ENCODE measurements at places on chromosomes 2 and 18.

GRCh38 chr2:73897934-73898333 lies 5.1 kb downstream of the ACTG2 start:
- DNase-seq = no peak

GRCh38 chr2:8822218-8822617 lies 15.2 kb downstream of the KIDINS220 start:
- no peak for DNase-seq

- DNase-seq = no peak
These were observed 28.9 kb downstream of the LPIN2 start for GRCh38 chr18:2984091-2984490.

- DNase-seq = no peak
These were observed 71.3 kb downstream of the ASXL2 start for GRCh38 chr2:25806941-25807340.

DNA sequence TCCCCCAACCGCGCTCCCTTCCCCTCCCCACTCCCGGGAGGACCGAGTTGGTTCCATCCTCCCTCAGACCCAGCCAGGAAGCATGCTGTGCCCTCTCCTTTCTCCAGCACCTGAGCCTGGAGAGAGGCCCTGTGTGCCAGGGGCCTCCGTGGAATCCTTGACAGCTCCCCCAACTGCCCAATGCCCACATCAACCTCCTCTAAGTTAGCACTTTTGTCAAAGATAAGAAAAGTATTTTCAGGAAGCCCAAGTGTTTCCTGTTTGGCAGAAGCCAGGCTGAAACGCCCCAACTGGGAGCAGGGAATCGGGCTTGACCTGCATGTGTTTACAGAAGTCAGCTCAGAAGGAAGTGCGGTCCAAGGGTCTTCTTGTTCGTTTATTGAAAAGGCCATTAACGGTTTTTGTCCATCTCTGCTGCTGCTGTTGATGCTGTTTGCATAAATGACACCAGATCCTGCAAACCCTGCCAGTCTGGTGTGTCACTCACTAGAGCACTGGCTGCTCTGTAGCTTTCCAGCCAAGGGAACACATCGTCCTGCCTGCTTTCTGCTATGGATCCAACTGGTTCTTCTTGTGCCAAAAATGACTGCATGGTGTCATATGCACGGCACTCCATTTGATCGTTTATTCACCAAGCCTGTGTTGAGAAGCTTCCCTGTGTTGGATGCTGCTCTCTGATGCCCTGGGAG lies 35.4 kb upstream of the COL6A3 start:
- no peak for DNase-seq

DNA sequence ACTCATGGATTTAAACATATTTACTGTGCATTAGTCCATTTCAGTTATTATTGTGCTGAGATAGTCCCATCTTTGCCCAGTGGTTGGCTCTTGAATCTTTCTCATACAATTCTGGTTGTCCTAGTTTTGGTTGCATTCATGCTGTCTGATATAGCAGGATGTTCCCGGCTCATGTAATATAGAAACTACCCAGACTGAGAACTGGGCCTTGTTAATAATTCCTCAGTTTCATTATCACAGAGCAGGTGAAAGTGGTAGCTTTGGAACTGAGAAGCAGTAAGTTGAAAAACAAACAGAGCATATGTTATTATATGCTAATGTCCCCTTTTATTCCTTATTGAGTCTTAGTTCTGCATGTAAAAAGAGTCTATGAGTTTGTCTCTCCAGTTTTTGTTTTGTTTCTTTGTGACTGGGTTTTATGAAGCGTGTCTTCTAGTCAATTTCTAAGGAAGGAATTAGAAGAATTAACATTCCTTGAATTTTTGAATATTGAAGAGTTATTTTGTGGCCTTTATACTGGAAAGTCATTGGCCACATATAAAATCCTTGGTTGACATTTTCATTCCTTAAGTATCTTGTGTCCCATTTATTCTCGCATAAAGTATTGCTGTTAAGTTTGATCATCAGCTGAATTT lies 43.3 kb downstream of the EIF5B start:
- no peak for DNase-seq

- no peak for DNase-seq
These were observed 1621.3 kb downstream of the SUCLG1 start for GRCh38 chr2:82837588-82838304.

GRCh38 chr2:135093670-135094330 lies 41.7 kb downstream of the RAB3GAP1 start:
- DNase-seq = no peak

- no peak for DNase-seq
These were observed 149.7 kb upstream of the KLHL29 start for GRCh38 chr2:23235292-23235691.

DNA sequence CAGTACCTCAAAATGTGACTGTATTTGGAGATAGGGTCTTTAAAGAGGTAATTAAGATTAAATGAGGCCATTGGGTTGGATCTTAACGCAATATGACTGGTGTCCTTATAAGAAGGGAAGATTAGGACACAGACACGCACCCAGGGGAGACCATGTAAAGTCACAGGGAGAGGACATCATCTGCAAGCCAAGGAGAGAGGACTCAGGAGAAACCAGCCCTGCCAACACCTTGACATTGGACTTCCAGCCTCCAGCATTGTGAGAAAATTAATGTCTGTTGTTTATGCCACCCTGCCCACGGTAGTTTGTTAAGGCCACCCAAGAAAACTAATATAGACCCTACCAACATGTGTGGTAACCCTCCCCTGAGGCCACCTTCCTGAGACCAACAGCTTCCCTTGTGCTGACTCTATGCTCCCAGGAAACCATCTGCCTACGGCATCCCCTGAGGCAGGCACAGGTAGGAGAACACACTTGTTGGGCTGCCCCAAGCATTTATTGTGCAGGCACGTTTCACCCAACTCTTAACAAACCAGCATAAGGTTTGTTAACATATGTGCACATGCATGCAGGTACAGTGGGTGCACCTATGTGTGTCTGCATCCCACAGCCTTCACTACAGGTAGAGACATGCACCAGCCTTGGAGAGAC lies 161.5 kb upstream of the AGAP1 start:
- no peak for DNase-seq

DNA sequence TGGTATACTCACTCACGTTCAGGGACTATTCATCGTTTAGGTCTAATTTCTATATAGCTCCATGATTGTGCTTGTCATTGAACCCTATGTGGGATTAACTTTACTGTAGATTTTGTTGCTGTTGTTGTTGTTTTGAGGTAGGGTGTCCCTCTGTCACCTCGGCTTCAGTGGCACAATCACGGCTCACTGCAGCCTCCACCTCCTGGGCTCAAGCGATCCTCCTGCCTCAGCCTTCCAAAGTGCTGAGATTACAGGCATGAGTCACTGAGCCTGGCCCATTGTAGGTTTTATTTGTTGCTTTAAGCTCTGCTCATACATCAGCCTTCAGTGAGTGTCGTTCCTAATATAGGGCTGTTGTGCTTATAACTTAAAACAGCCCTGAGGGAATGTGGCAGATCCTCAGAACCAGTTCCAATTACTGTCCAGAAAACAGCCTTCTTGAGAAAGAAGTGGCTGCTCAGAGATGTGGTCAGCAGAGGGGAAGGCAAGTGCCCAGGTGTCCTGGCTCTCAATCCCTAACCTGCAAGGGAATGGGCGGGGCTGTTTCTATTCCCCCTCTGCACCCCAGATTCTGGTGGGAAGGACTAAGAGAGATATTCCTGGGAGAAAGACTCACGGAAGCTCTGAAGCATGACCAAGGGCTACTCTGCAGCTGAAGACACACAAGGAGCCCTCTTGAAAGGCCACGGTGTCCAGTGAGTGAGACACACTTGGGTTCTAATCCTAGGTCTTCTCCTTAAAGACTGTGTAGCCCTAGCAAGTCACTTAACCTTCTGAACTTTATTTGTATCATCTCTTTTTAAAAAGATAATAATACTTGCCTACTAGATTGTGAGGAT lies 79.6 kb upstream of the LCLAT1 start:
- DNase-seq = no peak

DNA sequence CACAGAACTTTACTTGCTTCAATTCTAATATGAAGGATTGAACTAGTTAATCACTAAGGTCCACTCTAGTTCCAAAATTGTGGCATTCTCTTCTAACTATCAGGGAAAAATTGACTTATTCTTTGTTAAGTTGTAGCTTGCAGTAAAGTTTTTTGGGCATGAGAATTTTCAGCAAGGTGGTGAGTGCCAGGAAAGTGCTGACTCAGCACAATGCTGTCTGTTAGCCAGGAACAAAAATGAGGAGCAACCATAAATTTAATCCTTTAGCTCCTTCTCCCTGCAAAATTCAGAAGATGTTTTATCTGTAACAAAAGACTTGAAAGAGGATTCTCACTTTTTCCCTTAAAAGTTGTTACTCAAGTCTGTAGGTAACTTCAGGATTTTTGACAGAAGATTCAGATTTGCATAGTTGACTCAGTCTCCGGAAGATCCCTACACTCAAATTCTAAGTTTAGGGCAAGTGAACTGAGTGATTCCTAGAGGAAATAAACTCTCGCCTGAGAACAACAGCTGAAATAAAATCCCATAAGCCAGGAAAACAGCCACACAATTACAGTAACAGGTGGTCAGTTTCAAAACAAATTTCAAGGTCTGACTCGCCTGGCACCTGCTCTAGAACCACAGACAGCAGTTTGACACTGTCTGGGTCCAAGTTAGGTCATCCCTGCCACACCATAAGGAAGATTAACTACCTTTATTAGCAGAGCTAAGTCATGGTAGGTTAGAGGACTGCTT lies 20.2 kb upstream of the DARS1 start:
- DNase-seq = no peak

DNA sequence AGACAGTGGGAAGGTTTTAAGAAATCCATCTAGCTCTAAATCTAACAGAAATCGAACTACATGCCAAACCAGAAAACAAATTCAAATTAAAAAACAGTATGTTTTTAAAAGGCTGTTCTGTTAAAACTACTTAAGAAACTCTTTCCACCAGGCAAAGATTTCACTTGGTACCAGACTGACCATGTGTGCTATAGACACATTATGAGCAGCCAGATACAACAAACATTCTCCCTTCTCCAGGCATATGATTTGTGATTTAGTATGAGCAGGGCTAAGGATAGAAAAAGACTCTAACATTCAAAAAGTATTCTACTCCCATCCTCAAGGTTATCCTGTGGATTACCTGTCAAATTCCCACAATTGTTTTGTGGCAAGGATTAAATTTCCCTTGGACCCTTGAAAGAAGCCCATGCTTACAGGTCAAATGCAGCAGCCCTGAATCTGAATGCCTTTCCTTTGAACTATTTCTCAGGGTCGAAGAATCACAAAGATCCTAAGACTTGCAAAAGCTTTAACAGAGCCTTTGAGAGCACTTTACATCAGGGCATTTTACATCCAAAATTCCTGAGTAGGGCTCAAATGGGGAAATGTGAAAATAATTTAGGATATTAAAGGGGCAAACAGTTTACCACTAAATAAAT lies 42.5 kb upstream of the TTC32 start:
- DNase-seq = no peak

- no peak for DNase-seq
These were observed 103.1 kb downstream of the ZNF236 start for GRCh38 chr18:76925501-76925900.

GRCh38 chr2:25274868-25275574 lies 66.7 kb downstream of the DNMT3A start:
- DNase-seq = no peak

- no peak for DNase-seq
These were observed 400.7 kb downstream of the HRH4 start for GRCh38 chr18:24860978-24861680.

DNA sequence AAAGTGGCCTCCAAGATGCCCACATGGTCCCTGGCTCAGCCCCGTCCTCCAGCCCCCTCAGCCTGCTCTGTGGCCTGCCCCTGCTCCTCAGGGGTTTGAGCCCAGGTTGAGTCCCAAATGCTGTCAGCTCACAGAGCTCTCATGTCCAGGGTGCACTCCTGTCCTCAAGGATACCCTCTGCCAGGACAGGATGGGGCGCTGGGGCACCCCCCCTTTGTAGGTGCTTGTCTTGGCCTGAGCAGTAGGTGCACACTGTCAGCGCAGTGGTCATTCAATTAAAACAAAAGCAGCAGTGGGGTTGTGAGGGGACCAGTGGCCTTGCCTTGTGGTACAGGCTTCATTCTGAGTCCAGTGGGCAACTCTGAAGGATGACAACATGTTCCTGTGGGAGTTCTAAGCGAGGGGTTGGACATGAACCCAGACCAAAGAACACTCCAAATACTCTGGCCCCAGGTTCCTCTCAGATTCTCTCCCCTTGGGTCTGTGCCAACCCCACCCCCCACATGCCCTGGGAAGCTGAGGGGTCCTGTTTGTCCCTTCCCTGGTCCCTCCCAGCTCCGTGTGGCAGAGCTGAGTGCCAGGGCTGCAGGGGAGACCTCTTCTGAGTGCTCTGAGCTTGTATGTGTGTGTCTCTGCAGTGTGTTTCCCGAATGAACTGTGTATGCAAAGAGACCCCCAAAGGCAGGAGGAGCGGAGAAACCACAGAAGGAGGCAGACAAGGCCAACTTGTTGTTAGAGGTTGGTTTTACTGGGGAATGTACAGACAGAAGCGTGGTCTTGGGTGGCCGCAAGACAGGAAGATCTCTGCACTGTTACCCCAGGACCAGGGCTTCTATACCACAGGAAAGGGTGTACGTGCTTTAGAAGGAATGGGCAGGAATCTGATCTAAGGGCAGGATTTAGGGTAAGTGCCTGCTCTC lies 155.6 kb upstream of the HS6ST1 start:
- DNase-seq = no peak

DNA sequence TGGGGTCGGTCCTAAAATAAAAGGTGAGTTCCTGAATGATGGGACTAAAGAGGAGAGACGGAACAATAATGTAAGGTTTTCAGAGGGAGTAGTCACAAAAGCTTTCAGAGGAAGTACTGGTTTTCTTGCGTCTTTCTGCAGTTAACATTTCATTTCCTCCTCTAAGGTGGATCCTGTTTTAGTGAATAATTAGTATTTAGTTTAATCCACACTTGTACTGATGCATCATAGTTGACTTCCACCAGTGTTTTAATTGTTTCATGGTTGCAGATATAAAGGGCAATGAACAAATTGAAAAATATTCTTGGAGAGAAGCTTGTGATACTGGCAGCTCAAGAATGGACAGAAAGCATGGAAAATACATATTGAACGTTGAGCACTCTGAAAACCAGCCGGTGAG lies at the start of gene DYNAP:
Gene DYNAP (plus strand): TSS at position 301 of the 400 bp plus-strand sequence. CDS start 38 bp downstream, at position 339.
- DNase-seq = no peak

- no peak for DNase-seq
These were observed 812.8 kb downstream of the LRP1B start for GRCh38 chr2:141317986-141318385.

GRCh38 chr2:54942373-54942772 lies 107.9 kb downstream of the RTN4 start:
- no peak for DNase-seq

- no peak for DNase-seq
These were observed 79.0 kb downstream of the TTC21B start for GRCh38 chr2:165874445-165875039.

DNA sequence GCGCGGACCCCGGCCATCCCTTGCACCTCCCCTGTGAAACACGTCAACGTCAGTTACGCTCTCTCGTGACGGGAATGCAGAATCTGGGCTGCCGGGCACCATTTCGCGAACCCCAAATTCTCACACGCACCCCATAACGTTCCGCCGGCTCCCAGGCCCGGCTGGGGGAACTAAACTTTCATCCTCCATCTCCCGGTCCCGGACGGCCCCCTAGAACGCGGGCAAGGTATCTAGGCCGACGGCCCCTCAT lies 544 bp downstream of the DNAJC27 start:
- DNase-seq = peak; percentile 3

All from stimulated activated CD4-positive, alpha-beta T cell treated with anti-CD3 and anti-CD28 coated beads, TNF-alpha, amount 100 ng/mL, for 1 hour (primary cell).